ENCODE measurements at places on chromosomes 6 and 20.

- DNase-seq, result peak; percentile 23
Measured at GRCh38 chr6:140541288-140541687, 1166.8 kb upstream of the CITED2 start.

- no peak for DNase-seq
Measured at GRCh38 chr6:75460681-75461080, 32.9 kb downstream of the FILIP1 start.

DNA sequence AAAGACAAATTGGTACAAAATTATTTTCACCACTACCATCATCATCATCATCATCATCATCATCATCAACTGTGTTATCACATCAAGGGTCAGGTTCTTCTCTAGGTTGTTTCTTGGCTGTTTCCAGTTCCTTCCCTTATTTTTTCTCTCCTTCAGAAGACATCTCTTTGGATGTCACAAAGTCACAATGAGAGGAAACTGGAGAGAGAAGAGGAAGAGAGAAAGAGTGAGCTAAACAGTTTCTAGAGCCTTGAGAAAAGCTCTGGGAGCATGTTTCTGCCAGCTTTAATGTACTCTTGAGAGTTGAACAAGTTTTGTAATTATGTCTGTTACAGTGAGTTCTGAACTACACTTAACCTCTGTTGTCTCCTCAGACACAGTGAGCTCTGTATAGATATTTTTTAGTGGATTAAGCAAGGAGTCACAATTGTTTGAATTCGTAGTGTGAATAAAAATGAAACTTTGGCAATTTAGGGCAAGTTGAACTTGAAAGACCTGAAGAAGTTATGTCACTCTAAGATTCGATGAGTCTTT lies 123.0 kb upstream of the AKIRIN2 start:
- no peak for DNase-seq

DNA sequence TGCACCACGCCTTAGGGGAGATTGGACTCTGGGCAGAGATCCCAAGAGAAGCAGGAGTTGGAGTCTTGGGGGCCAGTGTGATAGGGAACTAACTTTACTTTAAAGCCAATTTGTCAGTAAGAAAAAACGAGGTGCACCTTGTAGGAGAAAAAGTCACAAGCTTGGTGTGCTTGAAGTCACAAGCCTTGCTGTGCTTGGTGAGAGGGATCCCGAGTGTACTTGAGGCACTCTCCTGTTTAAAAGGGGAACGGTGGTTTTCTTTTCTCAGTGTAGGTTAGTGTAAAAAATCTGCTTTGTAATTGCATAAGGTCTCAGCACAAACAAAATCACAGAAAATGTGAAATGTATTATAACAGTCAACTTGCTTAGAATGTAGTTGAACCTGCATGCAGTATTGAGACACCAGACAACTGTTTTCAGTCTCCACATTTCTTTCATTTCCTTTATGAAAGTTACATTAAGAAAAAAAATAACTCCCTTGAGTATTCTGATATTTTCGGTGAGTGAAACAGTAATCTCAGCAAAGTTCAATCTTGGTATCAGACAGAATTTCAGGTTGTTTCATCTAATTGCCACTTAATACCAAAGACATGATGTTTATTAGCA lies 111.1 kb upstream of the DUSP22 start:
- DNase-seq, result no peak

Measured in retinal pigment epithelial cell (primary cell).